ENCODE measurements at places on chromosomes 7 and 10.

DNA sequence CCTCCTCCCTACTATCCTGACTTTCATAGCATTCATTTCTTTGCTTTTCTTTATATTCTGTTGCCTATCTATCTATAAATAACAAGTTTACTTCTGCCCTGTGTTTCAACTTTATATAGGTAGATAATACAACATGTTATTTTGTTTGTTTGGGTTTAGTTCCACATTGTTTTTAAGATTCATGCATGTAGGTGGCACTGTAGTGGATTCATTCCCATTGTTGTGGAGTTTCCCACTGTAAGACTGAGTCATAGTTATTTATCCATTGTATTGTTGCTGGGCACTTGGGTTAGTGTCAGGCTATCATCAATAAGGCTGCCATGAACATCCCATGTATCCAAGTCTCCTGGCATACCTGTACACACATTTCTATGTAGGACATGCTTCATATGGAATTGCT lies 127.7 kb downstream of the ARHGAP22 start:
- H3K4me1 ChIP-seq: no peaks in the 10 kb centered on the region
- DNase-seq: no peak
- H3K27ac ChIP-seq: no peak overlapping the region
- no peak overlapping the region for H3K4me3 ChIP-seq
- no peaks in the 10 kb centered on the region for H3K27me3 ChIP-seq

GRCh38 chr7:155168597-155169480 lies 98.7 kb downstream of the HTR5A start:
- no peak for DNase-seq
- H3K27ac ChIP-seq: no peak overlapping the region
- no peaks in the 10 kb centered on the region for H3K4me1 ChIP-seq
- H3K4me3 ChIP-seq: no peak overlapping the region
- H3K36me3 ChIP-seq: no peaks in the 10 kb centered on the region

GRCh38 chr7:39433550-39433949 lies 132.7 kb upstream of the YAE1 start:
- H3K36me3 ChIP-seq: no peaks in the 10 kb centered on the region
- H3K27me3 ChIP-seq: no peaks in the 10 kb centered on the region
- no peaks in the 10 kb centered on the region for H3K4me1 ChIP-seq

- no peaks in the 10 kb centered on the region for H3K36me3 ChIP-seq
- no peak overlapping the region for H3K27ac ChIP-seq
- no peaks in the 10 kb centered on the region for H3K4me1 ChIP-seq
- DNase-seq: no peak
- H3K27me3 ChIP-seq: no peaks in the 10 kb centered on the region
These were observed 1053.3 kb downstream of the SORCS1 start for GRCh38 chr10:106111246-106111645.

DNA sequence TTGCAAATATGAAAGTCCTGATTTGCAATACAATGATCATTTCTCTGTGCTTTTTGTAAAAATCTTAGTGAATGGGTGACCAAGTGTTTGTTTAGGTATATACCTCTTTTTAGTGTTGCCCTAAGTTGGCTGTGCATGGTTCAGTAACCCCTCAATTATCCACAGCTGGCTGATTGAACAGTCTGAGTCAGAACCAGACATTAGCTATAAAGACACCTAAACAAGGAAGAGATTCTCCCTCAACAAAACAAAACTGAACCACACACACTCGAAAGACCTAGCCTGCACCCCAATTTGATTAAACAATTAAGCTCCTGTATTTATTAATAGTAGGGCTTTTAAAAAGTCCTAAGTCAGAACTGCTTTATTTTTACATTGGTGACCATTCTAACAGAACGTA lies 2.8 kb downstream of the RSBN1L start:
- no peaks in the 10 kb centered on the region for H3K27me3 ChIP-seq
- H3K4me3 ChIP-seq: no peak overlapping the region
- peak overlapping the region; percentile 98 for H3K27ac ChIP-seq
- DNase-seq: no peak
- no peaks in the 10 kb centered on the region for H3K36me3 ChIP-seq

GRCh38 chr10:107144490-107144889 lies 20.0 kb downstream of the SORCS1 start:
- no peak for DNase-seq
- no peaks in the 10 kb centered on the region for H3K27me3 ChIP-seq
- no peak overlapping the region for H3K4me3 ChIP-seq
- H3K36me3 ChIP-seq: no peaks in the 10 kb centered on the region
- peaks cover 13% of the 10 kb centered on the region for H3K4me1 ChIP-seq

DNA sequence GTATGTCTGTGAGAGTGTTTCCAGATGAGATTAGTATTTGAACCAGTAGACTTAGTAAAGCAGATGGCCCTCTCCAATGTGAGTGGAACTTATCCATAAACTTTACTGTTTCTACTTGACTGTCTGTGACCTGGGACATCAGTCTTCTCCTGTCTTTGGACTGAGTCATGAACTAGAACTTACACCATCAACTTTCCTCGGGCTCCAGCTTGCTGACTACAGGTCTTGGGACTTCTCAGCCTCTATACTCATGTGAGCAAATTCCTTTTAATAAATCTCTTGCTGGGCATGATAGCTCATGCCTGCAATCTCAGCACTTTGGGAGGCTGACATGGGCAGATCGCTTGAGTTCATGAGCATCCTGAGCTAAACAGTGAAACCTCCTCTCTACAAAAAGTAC lies 25.7 kb upstream of the WAPL start:
- no peak for DNase-seq
- no peak overlapping the region for H3K4me3 ChIP-seq
- no peaks in the 10 kb centered on the region for H3K4me1 ChIP-seq

GRCh38 chr7:152894295-152895170 lies 135.0 kb downstream of the ACTR3B start:
- no peaks in the 10 kb centered on the region for H3K36me3 ChIP-seq
- no peak for DNase-seq
- no peaks in the 10 kb centered on the region for H3K27me3 ChIP-seq
- H3K4me1 ChIP-seq: no peaks in the 10 kb centered on the region
- H3K27ac ChIP-seq: no peak overlapping the region
- H3K4me3 ChIP-seq: no peak overlapping the region

GRCh38 chr10:61021926-61022325 lies 77.9 kb upstream of the RHOBTB1 start:
- no peaks in the 10 kb centered on the region for H3K36me3 ChIP-seq
- no peak for DNase-seq
- H3K4me3 ChIP-seq: no peak overlapping the region
- H3K27me3 ChIP-seq: no peaks in the 10 kb centered on the region

GRCh38 chr10:59456199-59456598 lies 93.8 kb upstream of the FAM13C start:
- no peaks in the 10 kb centered on the region for H3K27me3 ChIP-seq
- H3K4me1 ChIP-seq: no peaks in the 10 kb centered on the region
- no peak for DNase-seq
- no peaks in the 10 kb centered on the region for H3K36me3 ChIP-seq

GRCh38 chr7:74064696-74065095 lies 18.9 kb upstream of the LIMK1 start:
- DNase-seq: no peak
- H3K4me1 ChIP-seq: peaks cover 32% of the 10 kb centered on the region
- no peaks in the 10 kb centered on the region for H3K27me3 ChIP-seq
- H3K36me3 ChIP-seq: no peaks in the 10 kb centered on the region

DNA sequence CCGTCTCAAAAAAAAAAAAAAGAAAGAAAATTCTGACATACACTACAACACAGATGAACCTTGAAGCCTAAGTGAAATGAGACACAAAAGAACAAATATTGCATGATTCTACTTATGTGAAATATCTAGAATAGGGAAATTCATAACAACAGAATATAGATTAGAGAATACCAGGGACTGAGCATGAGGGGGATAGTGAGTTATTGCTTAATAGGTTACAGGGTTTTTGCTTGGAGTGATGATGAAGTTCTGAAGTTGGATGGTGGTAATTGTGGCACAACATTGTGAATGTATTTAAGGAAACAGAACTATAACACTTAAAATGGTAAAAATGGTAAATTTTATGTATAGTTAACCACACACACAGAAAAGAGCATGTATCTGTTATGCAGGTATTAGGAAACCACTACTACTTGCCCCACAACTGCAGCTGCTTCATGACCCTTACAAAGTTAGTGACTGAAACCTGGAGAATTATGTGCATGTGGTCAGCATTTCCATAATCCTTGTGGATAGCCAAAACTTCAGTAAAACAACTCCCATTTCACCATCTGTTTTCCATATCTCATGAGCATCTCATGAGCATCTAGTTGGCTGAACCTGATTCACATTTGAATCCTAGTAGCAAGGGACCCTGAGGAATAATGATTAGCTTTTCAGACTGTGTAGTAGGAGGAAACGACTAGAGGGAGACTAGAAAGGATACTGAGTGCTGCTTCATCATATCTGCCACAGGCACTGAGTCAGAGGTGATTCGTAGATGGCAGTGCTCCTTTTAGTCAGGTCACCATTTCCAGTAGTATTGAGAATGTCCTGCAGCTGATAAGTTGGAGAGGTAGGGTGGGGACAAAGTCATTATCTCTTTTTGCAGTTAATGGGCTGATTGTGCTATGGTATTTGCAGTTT lies 26.3 kb downstream of the SAMD8 start:
- H3K4me1 ChIP-seq: no peaks in the 10 kb centered on the region
- H3K4me3 ChIP-seq: no peak overlapping the region
- no peaks in the 10 kb centered on the region for H3K36me3 ChIP-seq
- DNase-seq: no peak
- no peak overlapping the region for H3K27ac ChIP-seq

DNA sequence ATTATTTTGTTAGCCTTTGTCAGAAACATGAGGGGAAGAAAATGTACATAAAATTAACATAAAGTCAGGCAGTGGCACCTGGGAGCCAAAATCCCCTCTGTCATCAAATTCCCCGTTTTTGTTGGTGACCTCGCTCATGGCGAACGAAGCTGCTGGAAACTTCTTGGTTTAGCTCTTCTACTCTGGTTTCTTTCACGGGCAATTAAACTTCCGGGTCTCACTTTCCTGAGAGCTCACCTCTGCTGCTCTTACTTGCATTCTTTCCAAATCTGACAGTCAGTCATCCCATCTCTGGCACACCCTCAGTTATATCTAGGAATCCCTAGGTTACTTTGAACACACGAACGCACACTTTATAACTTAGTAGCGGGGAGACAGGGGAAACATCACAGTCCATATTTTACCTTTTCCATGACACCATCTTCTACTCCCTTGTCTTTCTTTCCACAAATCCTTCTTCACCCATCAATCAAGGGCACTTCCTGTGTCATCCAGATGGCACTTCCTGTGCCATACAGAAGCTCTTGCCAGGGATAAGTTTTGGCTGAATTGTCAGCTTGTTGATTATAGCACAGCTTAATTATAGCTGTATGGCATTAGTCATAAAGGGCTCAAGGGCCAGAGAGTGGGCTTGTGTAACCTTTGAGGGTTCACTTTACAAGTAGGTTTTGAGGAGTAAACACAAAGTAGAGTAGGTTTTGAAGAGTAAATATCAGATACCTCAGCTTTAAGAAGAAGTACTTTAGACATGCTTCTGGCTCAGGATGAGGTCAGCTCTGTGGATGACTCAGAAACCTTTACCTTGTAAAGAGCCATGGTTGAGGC lies 105.1 kb downstream of the GATA3 start:
- no peak for DNase-seq
- no peaks in the 10 kb centered on the region for H3K27me3 ChIP-seq
- no peaks in the 10 kb centered on the region for H3K4me1 ChIP-seq
- H3K4me3 ChIP-seq: no peak overlapping the region
- H3K27ac ChIP-seq: no peak overlapping the region

- no peaks in the 10 kb centered on the region for H3K36me3 ChIP-seq
- no peak for DNase-seq
- no peaks in the 10 kb centered on the region for H3K27me3 ChIP-seq
- H3K27ac ChIP-seq: no peak overlapping the region
These were observed 20.7 kb downstream of the CCDC3 start for GRCh38 chr10:12980713-12981306.

GRCh38 chr10:111600772-111601171 lies 523.9 kb downstream of the ADRA2A start:
- no peak overlapping the region for H3K27ac ChIP-seq
- no peak for DNase-seq
- H3K36me3 ChIP-seq: no peaks in the 10 kb centered on the region
- H3K4me1 ChIP-seq: no peaks in the 10 kb centered on the region
- no peak overlapping the region for H3K4me3 ChIP-seq

GRCh38 chr10:27658788-27659187 lies 86.8 kb downstream of the MKX start:
- no peak overlapping the region for H3K27ac ChIP-seq
- DNase-seq: no peak
- no peaks in the 10 kb centered on the region for H3K27me3 ChIP-seq
- H3K4me3 ChIP-seq: no peak overlapping the region

DNA sequence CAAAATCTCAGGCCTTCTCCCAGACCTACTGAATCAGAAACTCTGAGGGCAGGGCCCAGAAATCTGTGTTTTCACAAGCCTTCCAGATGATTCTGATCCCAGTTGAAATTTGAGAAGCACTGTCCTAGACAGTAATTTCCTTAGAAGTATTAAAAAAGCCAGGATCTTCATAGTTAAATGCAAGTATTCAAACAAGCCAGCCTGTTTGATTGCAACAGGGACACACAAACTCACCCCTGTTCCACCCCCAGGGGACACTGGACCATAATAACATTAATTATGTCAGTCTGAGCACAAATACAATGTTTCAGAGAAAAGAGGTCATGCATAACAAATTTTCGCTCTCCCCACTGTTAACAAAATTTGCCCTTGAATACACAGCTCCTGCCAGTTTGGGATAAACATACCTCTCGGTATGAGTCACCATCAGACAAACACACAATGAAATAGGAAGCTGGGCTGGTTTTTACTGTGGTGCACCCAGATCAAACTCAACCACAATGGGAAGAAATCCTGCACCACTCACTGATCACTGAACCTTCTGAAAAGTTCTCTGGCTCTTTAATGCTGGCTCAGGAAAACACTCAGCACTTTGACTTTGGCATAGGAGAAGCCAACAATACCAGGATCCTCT lies 34.3 kb downstream of the ABLIM1 start:
- H3K27ac ChIP-seq: peak overlapping the region; percentile 70
- DNase-seq: no peak
- no peaks in the 10 kb centered on the region for H3K36me3 ChIP-seq
- H3K4me1 ChIP-seq: peaks cover 37% of the 10 kb centered on the region
- no peak overlapping the region for H3K4me3 ChIP-seq

- no peaks in the 10 kb centered on the region for H3K4me1 ChIP-seq
- no peak overlapping the region for H3K4me3 ChIP-seq
- DNase-seq: no peak
These were observed 337.3 kb downstream of the WDR37 start for GRCh38 chr10:1393481-1393880.

GRCh38 chr10:126880926-126881325 lies 24.3 kb upstream of the DOCK1 start:
- no peaks in the 10 kb centered on the region for H3K4me1 ChIP-seq
- no peak overlapping the region for H3K27ac ChIP-seq
- H3K36me3 ChIP-seq: no peaks in the 10 kb centered on the region
- no peaks in the 10 kb centered on the region for H3K27me3 ChIP-seq

GRCh38 chr7:105906695-105907094 lies 30.3 kb upstream of the ATXN7L1 start:
- H3K27me3 ChIP-seq: no peaks in the 10 kb centered on the region
- H3K27ac ChIP-seq: no peak overlapping the region
- no peak overlapping the region for H3K4me3 ChIP-seq

GRCh38 chr7:28957064-28957750 lies 923 bp downstream of the TRIL start:
- DNase-seq: no peak
- peak overlapping the region; percentile 47 for H3K4me3 ChIP-seq
- H3K36me3 ChIP-seq: no peaks in the 10 kb centered on the region
